Esophagus squamous epithelium (tissue), 5 donors: ENCODE measurements at places on chromosomes 1 and 21.

DNA sequence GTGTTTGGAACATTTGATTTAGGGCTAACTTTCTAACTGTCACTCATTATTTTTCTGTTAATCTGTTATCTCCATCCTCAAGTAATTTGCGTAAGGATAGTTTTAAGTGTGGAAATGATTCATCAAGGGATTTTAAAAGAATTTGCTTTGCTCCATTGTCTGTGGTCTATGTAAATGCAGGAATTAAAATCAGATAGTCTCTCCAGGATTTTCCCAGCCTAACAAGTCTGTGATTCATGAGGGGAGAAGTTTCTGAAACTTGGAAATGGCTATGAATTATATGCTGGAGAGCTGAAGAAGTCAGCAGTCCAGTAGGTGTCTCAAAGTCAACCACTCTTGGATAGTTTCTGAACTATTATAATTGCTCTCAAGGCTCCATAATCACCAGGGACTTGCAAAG lies 264.5 kb downstream of the MRPL39 start:
- DNase-seq: no peak

GRCh38 chr1:1099506-1100183 lies 16.2 kb downstream of the C1orf159 start:
- DNase-seq: no peak

GRCh38 chr1:180816132-180816531 lies 96.6 kb upstream of the KIAA1614 start:
- no peak for DNase-seq

DNA sequence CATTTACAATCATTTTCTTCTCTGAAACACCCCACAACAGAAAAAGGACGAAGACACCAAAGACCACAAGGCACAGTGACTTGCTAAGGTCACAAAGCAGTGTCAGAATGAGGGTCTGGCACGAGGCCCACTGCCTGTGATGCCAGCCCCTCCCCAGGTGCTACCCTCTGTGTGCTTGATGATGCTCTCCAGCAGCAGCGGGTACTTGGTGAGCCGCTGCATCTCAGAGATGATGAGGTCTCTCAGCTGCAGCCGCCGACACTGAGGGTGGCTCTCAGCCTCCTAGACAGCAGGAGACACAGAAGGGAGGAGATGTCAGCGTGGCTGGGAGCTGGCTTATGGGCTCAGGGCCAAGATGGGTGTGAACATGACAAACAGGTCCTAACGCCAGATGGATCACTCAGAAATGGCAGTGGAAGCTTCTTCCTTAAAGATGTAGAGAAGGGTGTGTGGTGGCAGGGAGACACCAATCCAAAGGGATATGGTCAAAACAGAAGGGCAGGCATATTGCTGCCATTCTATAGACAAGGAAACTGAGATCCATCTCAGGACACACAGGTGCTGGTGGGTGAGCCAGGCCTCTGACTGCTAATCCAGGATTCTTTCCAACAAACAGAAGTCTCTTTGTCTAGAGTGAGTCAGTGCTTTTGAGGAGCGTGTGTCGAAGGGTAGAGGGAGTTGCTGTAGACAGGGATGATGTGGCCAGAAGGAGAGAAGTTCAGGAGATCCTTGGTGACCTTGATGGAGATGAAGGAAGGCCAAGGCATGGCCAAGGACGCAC lies 25.6 kb downstream of the LRRC71 start:
- DNase-seq: no peak

GRCh38 chr1:210792250-210793102 lies 341.5 kb downstream of the KCNH1 start:
- DNase-seq: no peak

GRCh38 chr1:7694600-7695496 lies 76.2 kb upstream of the VAMP3 start:
- no peak for DNase-seq
